ENCODE measurements at places on chromosomes 7 and 10.

- no peak for DNase-seq
These were observed 809 bp upstream of the OGA start for GRCh38 chr10:101818872-101819633.

GRCh38 chr7:91353848-91354247 is 89.6 kb downstream of the FZD1 start:
- DNase-seq: no peak

DNA sequence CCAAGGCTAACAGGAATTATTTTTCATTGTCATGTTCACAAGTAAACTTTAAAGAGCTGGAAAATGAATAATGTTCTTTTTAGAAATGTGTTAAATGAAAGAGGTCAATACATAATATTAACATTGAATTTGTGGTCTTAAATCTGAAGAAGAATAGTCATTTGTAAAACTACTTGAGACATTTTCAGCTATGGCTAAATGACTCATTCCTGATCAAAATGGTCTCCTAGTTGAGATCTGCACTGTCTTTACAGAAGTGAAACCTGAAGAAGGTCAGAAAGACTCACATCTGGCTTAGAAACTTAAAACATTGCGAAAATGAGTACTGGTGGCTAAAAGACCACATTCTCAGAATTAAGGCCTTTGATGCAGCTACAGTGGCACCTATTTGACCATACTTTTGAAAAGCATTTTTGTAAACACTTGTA is 5.9 kb downstream of the PIK3CG start:
- no peak for DNase-seq

DNA sequence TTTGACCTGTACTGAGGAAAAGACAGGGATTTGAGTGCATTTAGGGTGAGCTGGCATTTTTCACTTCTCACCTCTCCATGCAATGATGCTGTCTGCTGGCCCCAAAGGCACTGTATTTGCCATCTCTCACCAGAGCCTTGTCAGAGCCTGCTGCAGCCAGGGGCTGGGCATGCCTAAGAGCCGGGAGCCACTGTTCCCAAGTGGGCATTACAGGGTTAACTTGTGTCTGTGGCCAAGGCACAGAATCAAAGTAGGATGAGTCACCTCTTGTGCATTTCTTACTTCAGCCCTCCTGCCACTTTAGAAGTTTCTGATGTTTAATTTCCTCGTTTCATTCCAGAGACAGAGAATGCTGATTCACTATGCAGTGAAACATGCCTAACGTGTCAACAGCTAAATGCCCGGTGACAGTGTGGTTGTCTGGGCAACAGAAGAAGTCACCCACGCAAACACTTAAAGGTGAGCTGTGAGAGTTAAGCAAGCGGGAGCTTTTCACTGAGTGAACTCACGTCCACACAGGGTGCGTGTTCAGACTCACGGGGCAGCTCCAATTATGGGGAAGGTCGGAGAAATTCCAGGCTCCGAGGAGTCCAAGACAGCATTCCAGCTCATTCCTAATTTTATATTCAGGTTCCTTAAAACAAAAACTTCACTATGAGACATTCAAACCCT is 57.1 kb upstream of the IGFBP3 start:
- peak; percentile 41 for DNase-seq

DNA sequence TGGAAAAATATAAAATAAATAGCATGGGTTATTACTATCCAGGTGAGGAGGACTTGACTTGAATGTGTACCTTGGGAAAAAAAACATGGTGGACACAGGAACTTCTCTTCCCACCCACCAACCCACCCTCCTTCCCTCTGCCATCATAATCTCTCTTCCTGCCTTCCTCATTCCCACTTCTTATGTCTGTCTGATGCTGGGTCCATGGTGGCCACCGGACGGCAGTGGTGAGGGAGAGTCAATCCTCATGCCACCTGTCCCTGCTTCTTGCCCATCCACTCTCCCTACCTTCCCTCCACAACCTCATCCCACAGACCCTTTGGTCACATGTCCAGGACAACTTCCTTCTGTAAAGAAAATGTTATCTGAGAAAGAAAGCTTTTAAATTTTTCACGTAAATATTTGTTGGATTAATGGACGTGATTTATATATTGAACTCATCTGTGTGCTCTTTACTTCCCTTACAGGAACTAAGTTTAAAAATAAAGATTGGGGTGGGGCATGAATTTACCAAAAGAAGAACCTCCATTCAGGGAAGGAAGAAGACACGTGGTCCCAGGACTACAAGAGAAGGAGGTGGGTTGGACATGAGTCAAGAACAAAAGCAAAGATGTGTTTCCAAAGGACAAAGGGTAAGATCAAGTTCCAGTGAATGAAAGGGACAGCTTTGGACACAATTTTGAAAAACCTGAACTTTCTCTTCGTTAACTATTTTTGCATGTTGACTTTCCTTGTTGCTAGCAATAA is 104.5 kb downstream of the PIP4K2A start:
- DNase-seq: no peak

DNA sequence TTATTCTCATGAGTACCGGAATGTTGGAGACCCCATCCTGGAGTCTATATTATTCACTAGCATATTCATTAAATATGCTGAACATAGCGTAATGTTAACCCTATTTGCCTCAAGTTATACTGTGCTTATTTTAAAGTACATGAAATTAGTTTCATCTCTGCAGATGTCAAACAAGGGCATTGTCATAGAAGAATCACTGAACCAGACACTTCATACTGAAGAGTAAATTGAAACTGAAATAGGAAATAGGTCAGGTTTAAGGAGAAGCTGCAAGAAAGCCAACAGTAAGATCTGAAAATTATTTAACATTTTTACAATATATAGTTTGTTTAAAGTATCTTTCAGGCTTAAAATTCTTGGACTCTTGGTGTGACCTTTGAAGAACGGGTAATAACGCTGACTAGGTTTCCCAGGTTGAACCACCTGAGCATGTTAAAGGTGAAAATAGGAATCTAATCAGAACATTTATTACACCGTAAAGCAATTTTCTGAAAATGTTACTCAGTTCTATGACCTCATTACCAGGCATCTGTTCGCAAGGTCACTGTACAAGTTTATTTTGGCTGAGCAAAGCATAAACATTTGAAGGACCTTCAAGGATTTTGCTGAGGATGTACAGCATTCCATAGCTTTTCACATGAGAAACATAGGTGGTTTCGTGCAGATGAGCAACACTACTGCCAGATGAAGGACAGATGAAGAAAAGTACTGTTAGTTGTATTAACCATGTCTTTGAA is 82.7 kb downstream of the REEP3 start:
- DNase-seq: no peak

DNA sequence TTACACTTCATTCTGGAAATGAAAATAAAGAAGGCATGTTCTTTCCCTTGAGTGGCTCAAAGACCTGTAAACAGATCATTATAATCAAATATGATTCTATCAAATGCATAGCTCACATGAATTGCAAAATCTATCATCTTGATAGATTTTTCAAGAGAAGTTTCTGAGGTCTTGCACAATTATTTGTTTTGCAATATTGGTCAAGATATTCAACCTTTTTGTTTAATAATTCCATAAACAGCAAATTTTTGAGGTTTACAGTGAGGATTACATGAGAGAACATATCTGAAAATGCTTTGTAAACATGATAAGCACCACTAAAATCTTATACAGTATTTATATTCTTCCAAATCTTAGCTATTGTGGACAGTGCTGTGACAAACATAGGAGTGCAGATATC is 160.8 kb downstream of the HDAC9 start:
- DNase-seq: no peak

DNA sequence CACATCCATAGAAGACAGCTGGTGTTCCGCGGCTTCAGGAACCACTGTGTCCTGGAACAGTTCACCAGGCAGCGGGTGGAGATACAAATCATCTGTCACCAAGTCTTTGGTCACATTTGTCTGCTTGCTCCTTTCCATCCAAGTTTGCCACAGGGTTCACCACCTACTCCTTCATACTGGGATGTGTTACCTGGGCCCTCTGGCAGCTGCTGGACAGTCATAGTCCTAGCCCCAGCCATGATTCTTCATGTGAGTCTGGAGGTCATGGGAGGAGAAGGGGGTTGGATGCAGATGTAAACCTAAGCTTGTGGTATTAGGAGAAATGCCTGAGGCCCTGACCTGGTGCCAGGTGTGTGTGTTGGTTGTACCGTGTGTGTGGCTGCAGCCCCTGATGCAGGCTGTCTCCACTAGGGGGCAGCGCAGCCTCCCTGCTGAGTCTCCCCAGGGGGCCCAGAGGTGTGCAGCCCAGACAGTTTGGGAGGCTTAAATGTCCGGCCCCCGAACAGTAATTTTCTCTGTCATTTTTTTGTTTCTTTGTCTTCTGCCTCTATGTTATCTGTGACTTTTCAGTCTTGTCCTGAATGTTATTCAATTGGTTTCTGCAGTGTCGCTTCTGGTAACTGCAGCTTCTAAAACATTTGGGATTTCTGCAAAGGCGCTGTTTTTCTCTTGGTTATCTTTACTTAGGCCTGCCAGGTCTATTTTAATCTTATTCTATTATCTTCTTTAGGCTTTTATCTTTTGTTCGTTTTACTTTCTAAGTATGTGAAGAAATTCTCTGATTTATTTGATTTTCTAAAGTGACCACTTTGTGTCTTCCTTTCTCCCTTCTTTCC is 14.8 kb downstream of the NPS start:
- DNase-seq: peak; percentile 23

- DNase-seq: no peak
These were observed 14.8 kb downstream of the WDR86 start for GRCh38 chr7:151395036-151395367.

- no peak for DNase-seq
These were observed 170.6 kb downstream of the PRKG1 start for GRCh38 chr10:51244748-51245490.

GRCh38 chr10:47299611-47300428 is at the start of gene GDF10:
Gene GDF10, plus strand, starts transcription at chr10:47300197. Its CDS starts 455 bp downstream, at chr10:47300652.
- peak; percentile 18 for DNase-seq

GRCh38 chr10:23070913-23071218 is 24.5 kb upstream of the MSRB2 start:
- DNase-seq: no peak

- no peak for DNase-seq
These were observed 74.6 kb downstream of the FAM13C start for GRCh38 chr10:59287587-59288255.

DNA sequence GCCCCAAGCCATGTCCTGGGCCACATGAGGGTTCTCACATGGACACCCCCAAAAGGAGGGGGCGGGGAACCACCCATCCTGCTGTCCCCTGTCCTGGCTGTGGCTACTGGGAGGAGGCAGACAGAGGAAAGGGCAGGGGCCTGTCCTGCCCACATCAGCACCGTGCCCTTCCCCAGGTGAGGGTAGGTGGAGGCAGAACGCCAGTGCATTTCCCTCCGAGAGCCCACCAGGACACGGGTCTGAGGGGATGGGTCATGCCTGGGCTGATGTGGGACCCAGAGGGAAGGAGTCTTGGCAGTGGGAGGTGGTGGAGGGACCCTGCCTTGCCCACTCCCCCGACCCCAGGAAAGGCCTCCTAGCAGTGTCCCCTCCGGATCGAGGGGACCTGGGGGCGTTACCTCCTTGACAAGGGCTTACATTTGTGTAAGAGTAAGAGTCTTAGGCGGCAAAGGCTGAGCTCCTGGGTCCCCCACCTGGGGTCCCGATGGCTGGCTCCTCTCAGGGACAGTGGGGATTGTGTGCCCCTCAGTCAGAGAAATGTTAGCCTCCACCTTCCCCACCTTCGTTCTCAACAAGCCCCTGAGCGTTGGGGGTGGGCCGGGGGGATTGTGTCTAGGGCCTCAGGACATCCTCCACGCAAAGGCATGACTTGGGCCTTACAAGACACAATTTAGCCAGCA is 6.1 kb downstream of the CRYGN start:
- no peak for DNase-seq

GRCh38 chr10:101130984-101131961 is at the start of gene TLX1:
Gene TLX1, plus strand, starts transcription at chr10:101131300. Its CDS starts 242 bp downstream, at chr10:101131542.
- DNase-seq: no peak

GRCh38 chr10:74637685-74638084 is 188.7 kb upstream of the KAT6B start:
- DNase-seq: no peak

GRCh38 chr10:104664205-104664604 is 23.1 kb downstream of the SORCS3 start:
- no peak for DNase-seq

DNA sequence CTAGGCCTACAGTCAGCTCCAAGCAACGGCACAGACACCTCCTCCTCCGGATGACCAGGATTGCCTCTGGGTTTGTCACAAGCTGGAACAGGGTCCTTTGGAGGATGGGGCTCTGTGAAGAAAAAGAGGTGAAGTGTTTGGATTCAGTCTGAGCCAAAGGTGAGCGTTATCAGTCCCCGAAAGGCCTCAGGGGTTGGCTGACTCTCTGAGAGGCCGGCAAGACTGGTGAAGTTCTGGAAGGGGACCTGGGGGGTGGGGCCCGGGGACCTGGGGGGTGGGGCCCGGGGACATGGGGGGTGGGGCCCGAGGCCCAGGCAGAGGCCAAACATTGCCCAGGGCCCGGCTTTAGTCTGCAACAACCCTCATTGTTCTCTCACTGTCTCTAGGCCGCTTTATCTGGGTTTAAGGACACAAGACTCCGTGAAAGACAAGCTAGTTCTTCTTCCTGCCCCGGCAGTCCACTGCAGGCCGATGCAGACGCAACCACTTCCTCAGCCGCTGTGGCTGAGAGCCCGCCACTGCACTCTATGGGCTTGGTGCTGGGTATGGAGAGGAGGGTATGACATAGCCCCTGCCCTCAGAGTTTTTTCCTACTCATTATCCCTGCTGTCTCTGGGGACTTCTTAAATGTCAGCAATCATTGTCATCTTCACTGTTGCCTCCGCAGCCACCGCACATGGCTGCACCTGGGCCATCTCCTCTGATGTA is 27.4 kb upstream of the PSAP start:
- DNase-seq: peak; percentile 45

- DNase-seq: no peak
These were observed 84.2 kb downstream of the PAXIP1 start for GRCh38 chr7:154918741-154919140.

GRCh38 chr7:93374345-93374940 is 142.3 kb downstream of the VPS50 start:
- DNase-seq: no peak

GRCh38 chr10:61187601-61188000 is 243.6 kb upstream of the RHOBTB1 start:
- DNase-seq: no peak

- no peak for DNase-seq
These were observed 84.7 kb upstream of the PLXDC2 start for GRCh38 chr10:19731560-19731959.

- DNase-seq: no peak
These were observed 10.4 kb upstream of the PCGF5 start for GRCh38 chr10:91210014-91210413.

DNA sequence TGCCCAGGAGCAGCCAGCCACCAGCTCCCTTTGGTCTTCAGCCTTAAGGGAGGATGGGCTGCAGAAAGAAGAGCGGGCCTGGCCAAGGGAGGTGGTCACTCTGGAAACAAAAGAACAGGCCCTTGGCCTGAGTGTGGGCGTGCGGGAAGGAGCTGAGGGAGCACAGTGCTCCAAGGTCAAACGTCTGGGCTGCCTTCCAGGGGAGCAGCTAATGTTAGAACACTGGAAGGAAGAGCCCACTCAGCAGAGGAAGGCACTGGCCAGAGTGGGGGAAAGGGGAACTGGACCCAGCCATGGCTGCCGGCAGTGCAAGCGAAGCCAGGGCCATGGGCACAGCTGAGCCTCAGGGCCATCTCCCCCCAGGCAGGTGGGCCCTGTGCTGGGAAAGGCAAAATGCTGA is 42.7 kb downstream of the FAM53B start:
- DNase-seq: no peak

All from stimulated activated naive CD8-positive, alpha-beta T cell treated with anti-CD3 and anti-CD28 coated beads, Interleukin-15, amount 100 ng/mL, for 72 hours (primary cell).